HEK293T (cell line): ENCODE measurements at places on chromosomes 7 and 10.

GRCh38 chr10:12482587-12482986, 133.2 kb downstream of the CAMK1D start:
- no peak for DNase-seq

DNA sequence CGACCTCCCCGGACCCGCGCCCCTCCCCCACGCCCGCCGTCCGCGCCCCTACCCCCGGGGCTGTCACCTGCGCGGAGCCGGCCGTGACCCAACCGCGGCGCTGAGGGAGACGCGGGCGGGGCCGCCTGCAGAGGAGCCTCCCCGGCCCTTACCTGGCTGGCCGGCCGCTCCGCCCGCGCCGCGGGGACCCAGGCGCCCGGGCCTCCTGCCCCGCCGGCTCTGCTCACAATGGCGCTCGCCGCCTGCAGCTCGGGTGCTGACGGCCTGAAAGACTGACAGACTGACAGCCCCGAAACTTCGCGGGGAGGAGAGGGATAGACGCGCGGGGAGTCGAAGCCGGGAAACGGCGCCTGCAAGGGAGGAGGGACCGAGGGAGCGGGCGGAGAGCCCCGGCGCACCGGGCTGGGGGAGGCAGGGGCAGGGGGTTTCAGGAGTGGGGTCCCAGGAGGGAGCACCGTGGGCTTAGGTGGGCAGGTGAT, 393 bp downstream of the ZNF467 start:
- no peak for DNase-seq

DNA sequence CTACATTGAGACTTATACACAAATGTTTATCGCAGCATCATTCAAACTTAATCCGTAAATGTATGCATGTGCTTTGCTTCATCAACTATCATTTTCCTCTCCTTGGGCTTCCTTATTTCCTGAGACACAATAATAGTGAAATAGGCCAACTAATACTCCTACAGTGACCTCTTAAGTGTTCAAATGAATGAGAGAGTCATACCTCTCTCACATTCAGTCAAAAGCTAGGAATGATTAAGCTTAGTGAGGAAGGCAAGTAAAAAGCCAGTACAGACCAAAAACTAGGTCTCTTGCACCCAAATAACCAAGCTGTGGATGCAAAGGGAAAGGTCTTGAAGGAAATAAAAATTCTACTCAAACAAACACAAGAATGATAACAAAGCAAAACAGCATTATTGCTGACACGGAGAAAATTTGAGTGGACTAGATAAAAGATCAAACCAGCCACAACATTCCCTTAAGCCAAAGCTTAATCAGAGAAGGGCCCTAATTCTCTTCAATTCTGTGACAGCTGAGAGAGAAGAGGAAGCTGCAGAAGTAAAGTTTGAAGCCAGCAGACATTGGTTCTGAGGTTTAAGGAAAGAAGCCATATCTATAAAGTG, 72.3 kb downstream of the GLCCI1 start:
- no peak for DNase-seq

GRCh38 chr7:96266580-96266979, 55.3 kb downstream of the SLC25A13 start:
- DNase-seq: no peak

GRCh38 chr10:29691564-29692072, 56.8 kb upstream of the SVIL start:
- DNase-seq: no peak

DNA sequence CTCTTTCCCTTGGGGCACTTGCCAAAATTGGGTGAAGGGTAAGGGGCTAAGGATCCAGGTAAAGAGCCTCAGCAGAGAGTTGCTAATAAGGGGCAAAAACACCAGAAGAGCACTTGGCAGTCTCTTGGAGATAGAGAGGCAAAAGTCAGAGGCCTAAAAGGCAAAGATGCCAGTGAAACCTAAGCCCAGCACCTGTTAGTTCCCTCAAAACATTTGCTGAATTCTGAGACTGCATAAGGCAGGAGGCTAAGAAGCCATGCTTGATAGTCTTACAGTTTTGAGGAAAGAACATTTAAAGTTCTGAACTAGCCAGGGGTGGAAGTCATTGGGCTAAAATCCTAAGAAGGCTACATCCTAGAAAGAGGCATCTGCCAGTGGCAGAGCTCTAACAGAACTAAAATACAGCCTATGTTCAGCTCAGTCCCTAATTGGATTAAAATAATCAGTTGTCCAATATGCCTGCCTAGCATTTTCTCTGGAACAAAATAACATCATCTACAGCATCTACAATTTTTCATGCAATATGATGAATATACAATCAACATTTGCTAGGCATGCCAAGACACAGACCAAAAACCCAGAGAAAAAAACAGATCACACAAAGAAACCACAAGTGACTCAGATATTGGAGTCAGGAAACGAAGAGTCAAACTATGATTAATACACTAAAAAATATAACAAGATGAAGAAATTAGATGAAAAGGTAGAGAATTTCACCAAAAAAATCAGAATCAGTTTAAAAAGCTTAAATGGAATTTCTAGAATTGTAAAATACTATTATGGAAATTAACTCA, 7.7 kb downstream of the HTR7 start:
- no peak for DNase-seq

DNA sequence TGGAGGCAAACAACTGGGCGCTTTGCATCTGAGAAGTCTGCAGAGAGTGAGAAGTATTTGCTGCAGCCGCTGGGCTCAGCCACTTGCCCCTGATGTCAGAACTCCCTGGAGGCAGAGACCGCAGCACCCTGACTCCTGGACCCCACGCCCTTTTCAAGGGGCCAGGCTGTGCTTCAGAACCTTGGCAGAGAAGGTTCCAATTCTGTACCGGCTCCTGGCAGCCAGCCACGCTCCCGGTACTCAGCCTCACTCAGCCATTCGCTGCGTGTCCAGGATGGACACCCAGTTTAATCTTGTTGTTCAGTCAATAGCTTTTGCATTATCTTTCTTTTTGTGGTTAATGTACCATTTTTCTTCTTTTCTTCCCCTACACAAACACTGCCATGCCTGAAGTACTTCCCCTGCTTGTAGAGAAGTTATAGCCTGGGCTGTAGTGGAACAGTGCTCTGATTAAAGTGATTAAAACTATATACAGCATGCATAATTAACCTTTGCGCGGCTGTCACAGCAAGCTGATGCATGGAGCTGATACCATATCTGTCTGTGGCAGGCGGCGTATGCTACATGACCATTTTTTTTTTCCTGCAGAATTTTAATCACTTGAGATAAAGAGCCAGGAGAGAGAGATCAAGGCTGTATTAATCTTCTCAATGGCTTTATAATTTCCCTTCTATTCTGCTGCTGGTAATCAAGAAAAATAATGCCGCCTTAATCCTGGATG, 578.5 kb downstream of the SDK1 start:
- no peak for DNase-seq

DNA sequence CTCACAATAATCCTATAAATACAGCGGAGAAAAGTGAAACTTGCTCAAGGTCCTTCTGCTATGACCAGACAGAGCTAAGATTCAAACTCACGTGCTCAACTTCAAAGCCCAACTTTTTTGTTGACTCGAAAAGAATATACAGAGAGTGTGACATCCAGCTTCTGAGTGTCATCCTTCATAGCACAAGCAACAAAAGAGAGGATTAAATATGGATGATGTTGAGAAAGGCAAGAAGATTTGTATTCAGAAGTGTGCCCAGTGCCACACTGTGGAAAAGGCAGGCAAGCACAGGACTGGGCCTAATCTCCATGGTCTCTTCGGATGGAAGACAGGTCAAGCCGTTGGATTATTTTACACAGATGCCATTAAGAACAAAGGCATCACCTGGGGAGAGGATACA, 2.1 kb upstream of the FAM3C start:
- DNase-seq: no peak

- no peak for DNase-seq
Measured at GRCh38 chr10:108850138-108850854, 1073.0 kb downstream of the XPNPEP1 start.

- no peak for DNase-seq
Measured at GRCh38 chr10:60806921-60807320, 28.6 kb downstream of the CDK1 start.

- DNase-seq: no peak
Measured at GRCh38 chr7:921071-921461, 33.4 kb downstream of the ADAP1 start.

GRCh38 chr10:93165367-93165766, 91.7 kb downstream of the CYP26A1 start:
- no peak for DNase-seq

DNA sequence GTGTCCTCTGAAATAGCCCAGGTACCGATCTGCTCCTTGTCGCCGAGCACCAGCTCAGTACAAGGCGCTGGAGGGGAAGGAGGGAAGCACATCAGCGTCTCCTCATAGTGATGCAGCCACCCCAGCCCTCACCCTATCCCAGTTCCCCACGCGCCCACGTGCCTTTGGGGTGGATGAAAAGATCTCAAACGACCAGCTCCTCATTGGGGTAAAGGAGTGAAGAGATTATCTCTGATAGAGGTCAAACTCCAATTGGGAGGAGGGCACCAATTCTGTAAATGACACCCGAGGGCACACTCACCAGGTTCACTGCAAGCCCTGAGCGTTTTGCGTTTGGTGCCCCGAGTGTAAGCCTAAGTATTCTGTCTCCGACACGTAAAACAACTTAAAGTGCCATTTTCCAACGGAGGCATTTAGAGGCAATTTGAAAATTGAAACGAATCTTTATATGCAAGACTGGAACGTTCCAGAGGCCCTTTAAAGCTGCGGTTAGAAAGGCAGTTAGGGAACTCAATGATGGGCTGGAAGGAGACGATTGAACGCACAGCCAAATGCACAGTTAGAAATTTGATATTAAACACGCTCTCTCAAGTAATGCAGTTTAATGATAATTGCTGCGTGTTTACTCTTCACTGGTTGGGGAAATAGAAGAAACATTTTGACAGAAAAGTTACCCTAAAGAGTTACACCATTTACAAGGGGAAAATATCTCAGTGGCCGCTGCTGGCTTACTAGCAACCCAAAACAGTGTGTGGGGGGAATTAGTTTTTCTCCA, 8.9 kb upstream of the EMX2 start:
- DNase-seq: no peak

GRCh38 chr7:102823390-102824119, 74.8 kb downstream of the FAM185A start:
- no peak for DNase-seq

DNA sequence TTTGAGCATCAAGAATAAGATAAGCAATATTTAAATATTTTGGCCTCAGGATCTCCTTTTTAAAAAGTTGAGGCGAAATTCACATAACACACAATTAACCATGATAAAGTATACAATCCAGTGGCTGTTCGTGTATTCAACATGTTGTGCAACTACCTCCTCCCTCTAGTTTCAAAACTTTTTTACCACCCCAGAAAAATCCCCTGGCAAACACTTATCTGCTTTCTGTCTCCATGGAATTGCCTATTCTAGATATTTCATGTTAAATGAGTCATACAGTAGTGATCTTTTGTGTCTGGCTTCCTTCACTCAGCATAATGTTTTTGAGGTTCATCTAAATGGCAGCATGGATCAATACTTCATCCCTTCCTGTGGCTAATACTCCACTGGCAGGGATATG, 31.8 kb upstream of the IL15RA start:
- DNase-seq: no peak

DNA sequence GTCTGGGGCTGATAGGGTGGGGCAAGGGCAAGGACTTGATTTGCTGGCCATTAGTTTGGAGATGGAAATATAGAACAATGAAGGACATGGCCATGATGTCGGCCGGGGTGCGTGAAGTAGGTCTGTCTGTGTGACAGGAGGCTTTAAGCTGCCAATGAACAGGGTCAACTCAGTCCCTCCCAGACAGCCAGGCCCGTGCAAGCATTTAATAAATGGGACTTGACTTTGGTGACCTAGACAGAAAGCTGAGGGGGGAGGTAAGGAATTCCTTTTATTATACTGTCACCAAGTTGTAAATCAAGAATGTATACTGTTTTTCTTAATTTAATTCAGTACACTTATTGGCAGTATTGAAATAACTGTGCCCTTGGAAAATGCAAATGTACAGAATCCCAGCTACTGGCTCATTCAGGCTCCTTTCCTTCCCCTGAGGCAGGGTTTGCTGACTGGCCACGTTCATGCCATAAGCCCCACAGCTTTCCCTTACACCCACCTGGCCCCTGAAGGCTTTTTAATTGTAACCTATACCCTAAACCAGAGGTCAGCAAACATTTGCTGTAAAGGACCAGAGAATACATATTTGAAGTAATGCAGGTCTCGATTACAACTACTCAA, 87.2 kb downstream of the WIPF3 start:
- no peak for DNase-seq

DNA sequence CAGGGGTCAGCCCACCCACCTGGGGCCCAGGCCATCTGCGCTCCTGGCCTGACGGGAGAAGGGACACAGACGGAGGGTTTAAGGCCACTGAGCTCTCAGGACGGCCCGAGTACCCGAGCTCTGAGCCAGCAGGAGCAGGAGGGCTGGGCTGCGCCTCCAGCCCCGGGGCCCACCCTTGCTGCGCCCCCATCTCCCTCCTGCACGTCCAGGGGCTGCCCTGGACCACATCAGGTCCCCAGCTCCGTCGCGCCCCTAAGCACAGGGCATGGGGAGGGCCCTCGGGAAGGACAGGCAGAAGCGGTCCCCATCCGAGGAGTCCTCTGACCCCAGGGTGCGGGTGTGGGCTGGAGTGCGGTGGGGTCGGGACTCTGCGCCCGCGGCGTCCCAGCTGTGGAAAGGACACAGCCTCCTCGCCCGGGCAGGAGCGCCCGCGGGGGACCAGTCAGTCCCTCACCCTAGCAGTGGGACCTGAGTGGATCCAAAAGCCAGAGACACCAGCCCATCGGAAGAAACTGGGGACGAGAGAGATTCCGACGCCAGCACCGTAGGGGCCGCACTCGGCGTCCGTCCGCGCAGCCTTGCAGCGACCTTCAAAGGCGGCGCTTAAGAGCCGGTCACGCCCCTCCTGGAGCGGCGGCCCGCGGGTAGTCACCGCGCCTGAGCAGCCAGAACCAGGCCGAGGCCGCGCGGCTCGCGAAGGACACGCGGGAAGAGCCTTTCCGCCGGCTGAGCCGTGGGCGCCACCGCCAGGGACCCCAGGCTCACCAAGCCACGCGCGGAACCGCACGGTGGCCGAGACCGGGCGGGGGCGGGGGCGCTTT, 15.9 kb downstream of the CAMK2B start:
- DNase-seq: no peak

DNA sequence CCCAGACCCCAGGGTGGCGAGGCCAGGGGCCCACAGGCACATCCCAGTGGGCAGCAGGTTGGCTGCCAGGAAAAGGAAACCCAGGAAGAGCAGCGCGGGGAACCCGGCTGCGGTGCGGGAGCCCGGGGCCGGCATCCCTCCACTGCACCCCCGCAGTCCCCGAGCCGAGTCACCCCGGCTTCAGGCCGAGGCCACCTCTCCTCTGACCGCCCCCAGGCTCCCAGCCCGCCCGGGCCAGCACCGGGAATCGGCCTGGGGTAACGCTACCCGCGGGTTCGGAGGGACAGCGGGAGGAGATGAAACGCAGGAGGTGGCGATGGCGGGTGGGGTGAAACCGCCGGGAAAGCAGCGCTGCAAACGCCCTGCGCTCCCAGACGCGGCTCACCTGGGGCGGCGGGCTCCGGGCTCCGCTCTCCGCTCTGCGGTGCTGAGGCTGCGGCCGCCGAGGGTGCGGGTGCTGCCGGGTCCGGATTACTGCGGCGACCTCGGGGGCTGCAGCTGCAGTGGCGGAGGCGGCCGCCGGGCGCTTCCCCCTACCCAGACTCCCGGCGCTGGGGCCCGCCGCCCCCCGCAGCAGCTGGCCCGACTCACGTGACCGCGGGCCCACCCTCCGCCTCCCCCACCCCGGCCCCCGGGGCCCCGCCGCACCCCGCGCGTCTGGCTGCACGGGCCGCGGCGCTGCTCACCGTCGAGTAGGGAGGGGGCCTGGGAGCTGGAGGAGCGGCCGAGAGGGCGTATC, at the start of gene SCRN1:
Gene SCRN1 (minus strand): TSS at position 545 of the 739 bp plus-strand sequence. CDS start 20,734 bp downstream, outside the sequence.
- peak; percentile 68 for DNase-seq
